ENCODE measurements at places on chromosomes 7 and 10.

DNA sequence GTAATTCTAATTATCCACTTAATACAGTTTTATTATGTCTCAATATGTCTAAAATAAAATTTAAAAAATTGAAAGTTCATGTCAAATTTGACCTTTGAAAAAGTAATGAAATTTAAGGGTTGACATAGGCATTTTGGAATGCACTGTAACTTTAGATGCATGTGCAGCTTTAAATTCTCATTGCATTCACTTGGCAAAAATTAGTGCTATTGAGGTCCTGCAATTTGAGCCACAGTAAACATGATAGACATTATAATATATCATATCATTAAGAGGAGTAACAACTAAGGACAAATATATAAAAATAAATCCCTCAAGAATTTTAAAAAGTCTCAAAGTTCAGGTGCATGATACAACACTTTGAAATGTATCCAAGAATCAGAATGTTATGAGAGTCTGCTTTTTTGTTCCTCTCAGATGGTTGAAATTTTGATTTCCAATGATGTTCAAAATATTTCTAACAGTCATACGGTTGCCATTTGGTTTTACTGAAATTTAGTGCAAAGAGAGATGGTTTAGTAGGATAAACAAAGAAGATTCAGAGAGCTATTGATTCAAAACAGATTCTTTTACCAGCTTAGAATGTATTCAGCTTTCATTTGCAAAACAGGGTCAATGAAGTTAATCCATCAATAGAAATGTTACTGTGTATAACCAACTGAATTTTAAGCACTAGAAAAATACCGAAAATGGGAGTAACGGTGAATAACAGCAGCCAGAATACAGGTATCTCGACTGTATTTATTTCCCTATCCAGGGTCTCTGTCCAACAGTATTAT lies 71.8 kb downstream of the SEMA3A start:
- no peak for DNase-seq

DNA sequence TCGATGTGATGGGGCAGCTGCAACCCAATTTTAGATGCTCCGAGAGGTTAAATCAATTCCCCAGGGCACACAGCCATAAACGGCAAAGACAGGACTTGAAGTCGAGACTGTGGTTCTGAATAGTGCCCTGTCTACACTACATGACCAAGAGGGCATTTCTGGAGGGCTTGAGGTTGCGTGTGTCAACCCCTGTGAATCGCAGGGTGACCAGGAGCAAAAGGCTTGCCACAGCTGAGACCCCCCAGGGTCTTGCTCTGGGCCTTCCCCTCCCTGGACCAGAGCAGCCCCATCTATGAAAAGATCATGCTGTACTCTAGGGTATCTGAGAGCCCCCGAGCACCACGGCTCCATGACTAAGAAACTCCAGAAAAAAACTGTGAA lies 26.8 kb upstream of the RASGEF1A start:
- no peak for DNase-seq

GRCh38 chr10:107914450-107915214 lies 750.1 kb upstream of the SORCS1 start:
- peak; percentile 20 for DNase-seq

- DNase-seq, result peak; percentile 30
Measured at GRCh38 chr7:101093906-101094305, 8.6 kb downstream of the TRIM56 start.

- no peak for DNase-seq
Measured at GRCh38 chr7:54556121-54556520, 13.9 kb downstream of the VSTM2A start.

DNA sequence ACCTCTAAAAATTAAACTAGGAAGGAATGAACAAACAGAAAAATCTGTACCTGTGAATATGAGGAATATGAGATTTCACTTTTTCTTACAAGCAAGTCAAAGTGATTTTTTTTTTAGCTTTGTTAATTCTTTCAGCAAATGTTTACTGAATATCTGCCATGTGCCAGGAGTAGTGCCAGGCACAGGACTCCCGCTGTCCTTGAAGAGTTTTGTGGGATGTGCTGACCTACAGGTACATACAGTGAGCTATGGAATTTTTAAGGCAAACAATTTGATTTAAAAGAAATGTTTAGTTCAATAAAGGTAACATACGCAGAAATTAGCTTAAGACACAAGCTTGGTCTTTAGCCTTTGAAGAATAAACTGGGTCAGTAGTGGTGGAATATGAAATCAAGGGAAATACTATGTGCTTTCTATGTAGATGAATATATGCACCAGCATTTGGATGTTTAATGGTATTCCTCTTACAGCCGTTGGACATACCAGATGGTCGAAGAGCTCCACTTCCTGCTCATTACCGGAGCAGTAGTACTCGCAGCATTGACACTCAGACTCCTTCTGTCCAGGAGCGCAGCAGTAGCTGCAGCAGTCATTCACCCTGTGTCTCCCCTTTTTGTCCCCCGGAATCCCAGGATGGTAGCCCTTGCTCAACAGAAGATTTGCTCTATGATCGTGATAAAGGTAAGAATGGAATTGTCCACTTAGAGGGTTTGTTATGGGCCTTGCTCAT lies 102.0 kb downstream of the GLCCI1 start:
- no peak for DNase-seq

DNA sequence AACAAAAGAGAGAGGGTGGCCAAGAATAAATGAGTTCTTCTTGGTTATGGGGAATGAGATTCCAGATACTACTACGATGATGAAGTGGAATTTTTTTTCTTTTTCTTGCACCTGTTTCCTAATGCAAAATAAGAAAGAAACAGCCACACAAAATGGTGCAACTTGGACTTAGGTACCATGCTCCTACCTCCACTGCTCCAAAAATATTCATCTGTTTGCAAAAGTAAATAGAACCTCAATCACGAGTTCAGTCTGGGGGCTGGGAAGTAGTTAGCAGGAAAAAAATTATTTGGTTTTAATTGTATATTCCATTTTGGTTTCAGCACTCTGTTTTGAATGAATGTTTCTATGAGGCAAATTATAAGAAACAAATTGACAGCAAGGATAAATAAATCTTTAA lies 73.5 kb downstream of the SLC25A13 start:
- no peak for DNase-seq

DNA sequence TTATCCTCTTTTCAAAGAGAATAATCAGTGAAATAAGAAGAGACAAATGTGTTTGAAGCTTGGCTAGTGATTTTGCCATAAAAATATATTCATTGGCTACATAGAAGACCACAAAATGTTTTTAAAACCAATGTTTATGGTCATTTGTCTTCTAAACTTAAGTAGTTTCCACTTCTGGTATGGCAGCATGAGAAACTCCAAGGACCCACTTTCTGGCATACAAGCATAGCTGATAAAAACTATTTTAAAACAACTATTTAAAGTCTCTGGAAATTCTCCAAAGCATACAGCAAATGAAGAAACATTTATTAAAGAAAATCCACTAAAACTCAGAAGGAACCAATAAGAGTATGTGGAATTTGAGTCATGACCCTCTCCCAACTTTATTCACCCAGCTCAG lies 89.2 kb upstream of the TOMM7 start:
- DNase-seq, result no peak

GRCh38 chr7:113797420-113798010 lies 121.3 kb downstream of the PPP1R3A start:
- DNase-seq, result no peak

GRCh38 chr10:18681971-18682411 lies 22.8 kb downstream of the ARL5B start:
- peak; percentile 48 for DNase-seq

DNA sequence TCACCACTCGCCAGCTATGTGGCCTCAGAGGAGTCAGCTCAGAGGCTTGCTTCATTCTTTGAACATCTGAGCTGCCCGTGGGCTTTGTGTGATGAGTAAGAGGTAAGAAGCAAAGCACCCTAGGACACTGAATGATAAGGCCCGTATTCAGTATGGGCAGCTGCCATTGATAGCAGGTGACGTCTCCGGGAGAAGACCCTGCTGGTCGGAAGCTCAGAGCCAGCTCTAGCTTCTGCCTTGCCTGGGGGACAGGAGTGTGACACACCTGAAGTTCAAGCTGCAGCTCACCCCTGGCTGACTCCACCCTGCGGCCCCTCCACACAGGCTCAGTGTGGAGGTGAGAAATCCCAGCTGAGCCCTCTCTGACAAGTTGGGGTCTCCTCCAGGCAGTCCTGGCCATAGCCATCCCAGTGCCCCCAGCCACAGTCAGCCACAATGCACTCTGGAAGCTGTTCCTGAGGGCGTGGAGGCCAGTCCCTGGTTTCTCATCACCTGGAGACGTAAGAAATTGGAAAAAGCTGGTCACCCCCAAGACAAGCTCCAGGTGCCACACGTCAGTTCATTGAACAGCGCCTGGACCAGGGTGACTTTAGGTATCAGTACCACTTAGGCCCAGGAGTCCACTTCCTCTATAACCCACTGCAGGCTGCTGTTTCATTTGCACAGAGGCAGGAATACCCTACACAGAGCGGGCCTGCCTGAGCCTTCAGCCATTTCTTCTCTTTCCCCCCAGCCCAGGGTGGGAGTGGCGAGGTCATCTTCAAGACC lies 164.9 kb upstream of the RHEB start:
- DNase-seq, result no peak

- no peak for DNase-seq
Measured at GRCh38 chr10:29575098-29575455, 59.7 kb downstream of the SVIL start.

DNA sequence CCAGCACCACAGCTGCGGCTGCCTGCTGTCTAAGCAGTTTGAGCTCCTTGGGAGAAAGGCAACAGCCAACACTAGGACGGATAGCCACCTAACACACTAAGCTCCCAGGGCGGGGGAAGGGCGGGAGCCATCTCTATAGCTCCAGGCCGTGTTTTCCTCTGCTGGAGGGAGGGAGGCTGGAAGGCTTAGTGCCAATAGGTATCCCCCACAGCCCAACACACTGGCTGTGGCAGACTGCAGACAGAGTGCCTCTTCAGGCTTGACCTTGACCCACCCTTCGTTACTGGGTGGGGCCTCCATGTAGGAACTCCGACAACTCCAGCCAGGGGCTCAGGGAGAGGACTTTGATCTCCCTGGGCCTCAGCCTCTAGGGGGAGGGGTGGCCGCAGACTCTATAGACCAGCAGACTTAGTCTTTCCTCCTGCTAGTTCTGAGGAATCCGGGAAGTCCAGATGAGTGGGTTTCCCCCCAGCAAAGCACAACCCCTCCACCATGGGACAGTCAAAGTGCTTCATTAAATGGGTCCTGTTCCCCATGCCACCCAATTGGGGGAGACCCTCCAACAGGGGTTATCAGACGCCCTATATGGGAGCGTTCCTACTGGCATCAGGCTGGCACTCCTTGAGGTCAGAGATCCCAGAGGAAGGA lies 314.4 kb upstream of the MKI67 start:
- DNase-seq, result no peak

- DNase-seq, result no peak
Measured at GRCh38 chr7:103765901-103766300, 223.6 kb downstream of the RELN start.

- DNase-seq, result peak; percentile 28
Measured at GRCh38 chr10:14468023-14468441, 137.3 kb upstream of the FRMD4A start.

DNA sequence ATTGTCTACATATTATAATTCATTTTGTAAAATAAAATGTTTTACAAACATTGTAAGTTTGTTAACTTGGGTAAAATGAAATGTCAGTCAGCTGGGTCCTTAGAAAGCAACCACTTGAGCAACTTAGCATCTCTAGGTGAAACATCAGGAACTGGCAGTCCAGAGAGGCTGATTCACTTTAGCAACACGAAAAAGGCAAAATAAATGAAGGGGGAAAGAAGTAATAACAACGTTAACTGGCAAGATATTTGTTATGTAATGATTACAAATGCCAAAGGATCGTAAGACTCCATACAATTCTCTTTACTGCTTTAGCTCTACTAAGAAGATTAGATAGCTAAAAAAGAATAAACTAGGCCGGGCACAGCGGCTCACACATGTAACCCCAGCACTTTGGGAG lies 5.0 kb downstream of the PDZD8 start:
- no peak for DNase-seq

- peak; percentile 6 for DNase-seq
Measured at GRCh38 chr10:36880898-36881297, 244.5 kb upstream of the ANKRD30A start.

DNA sequence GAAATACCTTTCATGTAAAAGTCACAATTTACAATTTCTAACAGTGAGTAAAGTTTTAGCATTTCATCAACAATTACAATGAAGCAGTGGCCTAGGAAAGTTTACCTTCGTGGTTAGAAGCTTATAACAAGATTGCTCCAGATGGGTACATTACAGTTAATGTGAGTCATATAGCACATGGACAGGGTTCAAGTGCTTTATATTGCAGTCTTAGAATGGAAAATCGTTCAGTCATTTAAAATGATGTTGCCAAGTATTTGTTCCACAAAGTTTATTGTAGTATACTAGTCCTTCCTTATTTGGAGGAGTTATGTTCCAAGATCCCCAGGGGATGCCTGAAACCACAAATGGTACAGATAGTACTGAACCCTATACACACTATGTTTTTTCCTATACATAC lies 174.6 kb upstream of the TARP start:
- no peak for DNase-seq

- peak; percentile 12 for DNase-seq
Measured at GRCh38 chr10:12221323-12222298, 25.6 kb downstream of the CDC123 start.

- no peak for DNase-seq
Measured at GRCh38 chr10:103651783-103652476, 158.4 kb downstream of the NEURL1 start.

DNA sequence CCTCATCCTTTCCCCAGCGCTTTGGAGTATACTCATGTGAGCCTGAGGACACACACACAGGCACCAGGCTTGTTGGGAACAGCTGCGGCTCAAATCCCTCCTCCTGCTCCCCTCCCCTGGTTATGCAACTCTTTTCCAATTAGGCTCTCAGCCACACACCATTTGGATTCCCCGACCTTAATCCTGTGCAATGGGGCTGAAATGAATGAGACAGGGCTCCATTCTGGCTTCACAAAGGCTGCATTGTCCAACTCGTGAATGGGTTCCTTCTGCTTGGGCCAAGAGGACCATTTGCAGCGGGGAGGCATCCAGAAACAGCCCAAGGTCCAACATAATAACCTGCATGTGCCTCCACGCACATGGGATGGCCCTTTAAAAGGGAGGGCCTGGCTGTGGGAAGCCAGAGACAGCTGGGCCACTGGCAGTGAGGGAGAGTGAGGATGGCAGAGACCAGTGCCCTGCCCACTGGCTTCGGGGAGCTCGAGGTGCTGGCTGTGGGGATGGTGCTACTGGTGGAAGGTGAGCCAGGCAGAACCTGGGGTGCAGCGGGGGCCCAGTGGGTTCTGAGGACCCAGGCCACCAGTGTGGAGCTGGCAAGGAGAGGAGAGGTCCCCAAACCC lies at the start of gene RGR:
RGR (plus strand) TSS at position 403 of the 620 bp plus-strand sequence; CDS start at position 441, 38 bp downstream.
- DNase-seq, result no peak

GRCh38 chr10:110209454-110209925 lies 2.1 kb downstream of the MXI1 start:
- peak; percentile 80 for DNase-seq
